ENCODE measurements at places on chromosomes 12 and 14.

DNA sequence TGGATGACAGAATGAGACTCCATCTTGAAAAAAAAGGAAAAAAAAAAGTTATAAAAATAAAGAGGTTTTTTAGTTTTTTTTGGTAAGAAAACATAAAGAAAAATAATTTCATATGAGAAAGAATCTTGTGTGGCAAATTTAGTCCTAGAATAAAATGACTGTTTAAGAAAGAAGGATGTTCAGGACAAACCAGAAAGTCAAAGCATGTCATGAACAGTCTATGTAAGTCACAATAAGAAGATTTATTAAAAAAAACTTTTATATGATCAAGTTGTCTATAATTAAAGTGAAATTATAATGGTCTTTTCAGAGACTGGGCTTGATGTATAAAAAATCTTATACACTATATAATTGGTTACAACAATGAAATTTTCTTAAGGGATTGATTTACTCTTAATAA lies 68.1 kb upstream of the HECTD1 start:
- no peak for DNase-seq

DNA sequence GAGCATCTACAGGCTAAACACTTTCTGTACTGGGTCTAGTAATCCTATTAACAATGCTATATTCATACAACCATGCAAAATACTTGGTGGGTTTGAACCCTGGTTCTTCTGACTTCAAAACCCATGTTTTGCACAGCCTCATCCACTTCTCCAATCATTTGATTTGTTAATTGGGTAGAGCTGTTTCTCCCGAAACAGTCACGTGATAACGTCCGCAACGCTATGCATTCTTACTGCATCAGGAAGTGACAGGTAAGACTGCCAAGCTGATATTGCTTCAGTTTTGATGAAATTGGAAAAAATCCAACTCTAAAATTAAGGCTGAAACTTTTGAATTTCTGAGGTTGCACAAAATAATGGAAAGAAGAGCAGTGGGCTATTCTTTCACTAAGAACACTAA lies 30.4 kb upstream of the RNU6-7 start:
- DNase-seq, result no peak

DNA sequence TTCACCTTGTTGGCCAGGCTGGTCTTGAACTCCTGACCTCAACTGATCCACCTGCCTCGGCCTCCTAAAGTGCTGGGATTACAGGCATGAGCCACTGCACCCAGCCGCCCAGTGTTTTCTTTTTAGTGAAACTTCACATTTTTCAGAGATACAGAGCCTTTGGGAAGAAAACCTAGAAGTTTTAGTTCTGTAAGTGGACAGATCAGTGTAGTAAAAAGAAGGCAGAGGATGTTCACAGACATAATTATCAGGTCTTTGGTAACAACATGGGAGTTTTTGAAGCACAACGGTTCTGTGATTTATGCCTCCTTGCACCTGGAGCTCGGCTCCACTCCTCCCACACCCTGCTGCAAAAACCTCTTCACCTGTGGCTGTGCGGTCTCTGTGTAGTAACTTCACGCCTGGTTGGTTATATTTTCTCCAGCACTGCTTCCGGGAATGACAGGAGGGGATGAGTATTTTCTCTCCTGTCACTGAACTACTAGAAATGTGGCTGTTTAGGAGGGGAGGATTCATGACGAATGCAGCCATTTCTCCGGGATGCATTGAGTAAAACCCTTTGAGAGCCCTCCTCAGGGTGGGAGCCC lies 67.0 kb downstream of the ARF6 start:
- no peak for DNase-seq

- DNase-seq, result no peak
Measured at GRCh38 chr12:80766897-80767296, 50.2 kb downstream of the MYF5 start.

All from HFF-Myc (cell line).